ENCODE measurements at places on chromosomes 13 and 19. TPM values are rescaled to one million over a fixed set of nuclear protein-coding genes. Genes with fewer than 3 reads are reported as not detected.

DNA sequence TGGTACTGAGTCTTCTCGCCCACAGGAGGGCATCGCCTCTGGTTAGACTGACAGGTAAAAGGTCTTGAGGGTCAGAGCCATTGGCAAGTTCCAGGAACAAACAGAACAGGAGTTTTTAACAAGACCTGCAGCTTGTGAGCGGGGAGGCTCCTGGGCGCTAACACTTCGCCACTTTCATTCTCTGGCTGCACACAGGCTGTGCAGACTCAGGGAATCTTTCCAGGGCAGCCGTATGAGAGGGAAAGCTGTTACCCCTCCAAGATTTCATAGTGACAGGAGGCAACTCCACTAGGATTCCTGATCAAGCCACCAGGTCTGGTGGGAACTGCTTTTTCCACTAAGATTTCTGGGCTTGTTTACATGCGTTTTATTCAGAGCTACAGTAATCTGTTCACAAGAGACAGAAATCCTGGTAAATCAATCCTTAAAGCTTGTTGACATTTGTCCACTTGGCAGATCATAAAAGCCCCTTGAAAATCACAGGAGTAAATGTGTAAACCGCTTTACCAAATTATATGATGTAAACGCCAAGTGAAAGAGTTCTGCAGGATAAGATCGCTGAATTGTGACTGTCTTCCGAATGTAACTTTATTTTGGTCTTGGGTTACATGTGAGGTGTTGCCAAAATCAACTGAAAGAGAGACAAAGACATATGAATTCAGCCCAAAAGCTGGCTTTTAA lies 190.6 kb downstream of the MZT1 start:
- no peak for DNase-seq

DNA sequence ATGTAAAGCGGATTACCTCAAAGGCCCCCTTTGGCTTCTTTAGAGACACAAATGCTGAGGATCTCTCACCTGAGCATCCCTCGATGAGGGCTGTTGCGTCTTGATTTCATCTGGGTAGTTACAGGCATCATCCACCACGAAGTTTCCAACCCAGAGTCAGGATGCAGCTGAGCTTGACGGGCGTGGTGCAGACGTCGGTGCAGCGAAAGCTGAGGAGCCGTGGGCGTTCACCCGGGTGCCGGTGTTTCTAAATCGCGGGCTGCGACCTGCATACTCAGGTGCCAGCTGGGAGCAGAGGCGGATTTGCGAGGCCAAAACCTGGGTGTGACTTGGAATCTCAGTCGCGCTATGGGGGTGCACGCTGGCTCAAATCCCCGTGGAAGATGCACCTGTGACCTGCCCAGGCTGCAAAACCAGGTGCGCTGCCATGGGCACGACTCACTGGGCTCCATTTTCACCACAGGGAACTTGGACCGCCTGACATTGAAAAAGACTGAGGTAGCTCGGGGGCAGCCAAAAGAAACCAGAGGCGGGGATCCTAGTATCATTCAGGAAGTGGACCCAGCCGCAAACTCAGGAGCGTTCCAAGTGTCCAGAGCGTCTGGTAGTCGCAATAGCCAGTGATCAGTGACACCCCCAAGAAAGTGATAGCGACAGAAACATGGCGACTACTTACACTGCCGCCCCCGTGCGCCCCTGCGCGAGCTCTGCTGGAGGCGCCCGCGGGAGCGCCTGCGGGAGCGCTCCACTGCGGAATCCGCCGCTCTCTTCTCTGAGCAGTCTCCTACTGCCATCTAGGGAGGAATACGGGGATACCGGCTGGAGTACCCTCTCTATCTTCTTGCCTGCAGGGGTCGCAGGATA lies 36.4 kb upstream of the IGFL4 start:
- DNase-seq: peak; percentile 81

DNA sequence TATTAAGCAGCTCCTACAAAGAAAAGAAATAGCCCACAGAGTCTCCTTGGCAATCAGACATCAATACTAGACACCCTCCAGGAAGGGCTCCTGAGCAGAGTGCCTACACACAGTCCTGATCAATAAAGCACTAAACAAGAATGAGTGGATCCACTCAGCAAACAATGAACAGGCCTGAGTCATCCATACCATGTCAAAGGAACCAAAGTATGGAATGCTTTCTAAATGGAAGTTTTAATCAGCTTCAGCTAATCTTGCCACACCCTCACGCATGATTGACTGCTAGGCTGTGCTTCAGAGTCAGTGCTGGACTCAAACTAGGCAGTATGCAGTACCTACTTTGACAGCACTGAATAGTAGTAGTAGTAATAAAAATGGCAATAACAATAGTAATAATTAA lies 392.7 kb upstream of the HTR2A start:
- peak; percentile 92 for DNase-seq

DNA sequence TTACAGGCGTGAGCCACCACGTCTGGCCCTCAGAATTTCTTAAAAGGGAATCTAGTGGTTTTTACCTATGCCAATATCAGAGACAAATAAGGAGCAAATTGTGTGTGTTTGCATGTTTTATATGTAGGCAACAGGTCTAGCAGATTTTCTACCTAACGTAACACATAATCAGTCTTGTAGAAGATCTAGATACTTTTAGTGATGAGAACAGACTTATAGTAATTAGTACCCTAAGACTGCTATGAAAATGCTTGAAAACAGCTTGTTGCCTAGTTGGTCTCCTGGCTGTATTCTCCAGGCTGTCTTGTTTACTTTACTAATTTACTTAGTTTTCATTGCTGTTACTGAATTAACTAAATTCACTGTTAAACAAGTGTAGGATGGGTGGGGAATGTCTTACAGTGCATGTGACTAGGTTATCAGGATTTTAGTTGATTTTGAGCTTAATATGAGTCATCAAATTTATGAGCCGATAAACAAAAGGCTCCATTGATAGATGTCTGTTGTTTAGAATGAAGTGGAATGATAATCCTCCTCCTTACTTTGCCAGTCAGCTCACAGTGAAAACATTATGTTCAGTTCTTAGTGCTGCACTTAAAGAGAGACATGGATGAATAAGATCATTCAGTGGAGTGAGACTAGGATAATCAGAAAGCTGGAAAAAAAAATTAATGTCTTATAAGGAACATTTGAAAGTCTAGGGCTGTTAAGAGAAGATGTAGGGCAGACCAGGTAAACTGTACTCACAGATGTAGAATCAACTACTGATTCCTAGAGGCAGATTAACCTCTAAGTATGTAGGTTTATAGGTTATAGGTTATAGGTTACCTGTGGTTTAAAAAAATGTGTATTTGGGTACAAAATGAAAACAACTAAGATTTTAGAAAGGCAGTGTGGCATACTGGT lies 22.4 kb downstream of the GTF2F2 start:
- peak; percentile 67 for DNase-seq

Gene OR10H1
- not detected for total RNA-seq

DNA sequence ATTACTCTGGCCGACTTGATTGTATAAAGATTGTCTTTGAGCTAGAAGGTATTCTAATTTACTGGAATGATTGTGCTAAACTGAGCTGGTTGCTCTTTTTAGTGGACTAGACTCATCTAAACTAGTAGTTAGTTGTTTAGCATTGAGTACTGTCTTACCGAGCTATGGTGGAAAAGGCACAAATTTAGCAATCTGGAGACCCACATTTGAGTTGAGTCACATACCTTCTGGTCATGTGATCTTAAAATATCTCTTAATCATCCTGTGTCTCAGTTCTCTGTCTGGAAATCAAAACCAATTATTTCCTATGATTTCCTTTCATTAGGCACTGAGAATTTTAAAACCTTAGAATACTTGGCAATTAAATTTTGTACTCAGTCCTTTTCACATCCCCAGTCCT lies 349.5 kb downstream of the IRS2 start:
- no peak for DNase-seq

Gene ZNF565
- total RNA-seq: 3.1 TPM

GRCh38 chr19:28487999-28488398 lies 725.0 kb downstream of the UQCRFS1 start:
- no peak for DNase-seq

DNA sequence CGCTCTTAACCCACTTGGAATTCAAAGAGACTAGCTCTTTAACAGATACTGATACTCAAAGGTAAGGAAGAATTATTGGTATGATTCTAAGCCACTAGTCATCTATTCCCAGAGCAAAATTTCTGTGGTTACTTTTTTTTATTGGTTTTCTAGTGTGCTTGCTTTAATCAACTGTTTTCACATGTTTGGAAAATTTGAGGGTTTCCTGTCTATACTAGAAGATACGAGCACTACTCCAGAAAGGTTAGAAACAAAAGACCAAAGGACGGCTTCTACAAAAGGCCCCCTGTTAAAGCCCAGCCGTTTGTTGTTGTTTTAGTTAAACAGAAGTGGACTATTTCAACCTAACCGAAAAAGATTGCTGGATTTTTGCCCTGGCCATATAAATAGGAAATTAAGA lies 18.5 kb upstream of the LPAR6 start:
- DNase-seq: no peak

Gene CYP2S1
- 8.6 TPM for total RNA-seq

Gene MBD3L3
- total RNA-seq: not detected

Gene CAPN12
- 5.5 TPM for total RNA-seq

DNA sequence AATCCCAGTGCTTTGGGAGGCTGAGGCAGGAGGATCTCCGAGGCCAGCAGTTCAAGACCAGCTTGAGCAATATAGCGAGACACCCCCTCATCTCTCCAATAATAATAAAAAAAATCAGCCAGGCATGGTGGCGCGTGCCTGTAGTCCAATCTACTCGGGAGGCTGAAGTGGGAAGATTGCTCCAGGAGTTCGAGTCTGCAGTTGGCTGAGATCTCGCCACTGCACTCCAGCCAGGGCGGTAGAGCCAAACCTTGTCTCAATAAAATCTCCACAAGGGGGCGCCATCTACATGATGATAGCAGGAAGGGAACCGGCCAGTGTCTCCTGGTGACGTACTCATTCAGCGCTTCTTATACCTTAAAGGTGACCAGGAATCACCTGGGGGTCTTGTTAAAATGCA lies 13.6 kb upstream of the C5AR1 start:
- peak; percentile 87 for DNase-seq

GRCh38 chr13:20441056-20441455 lies 84.6 kb downstream of the CRYL1 start:
- DNase-seq: no peak

GRCh38 chr13:82766732-82767321 lies 1115.4 kb downstream of the SLITRK1 start:
- no peak for DNase-seq

DNA sequence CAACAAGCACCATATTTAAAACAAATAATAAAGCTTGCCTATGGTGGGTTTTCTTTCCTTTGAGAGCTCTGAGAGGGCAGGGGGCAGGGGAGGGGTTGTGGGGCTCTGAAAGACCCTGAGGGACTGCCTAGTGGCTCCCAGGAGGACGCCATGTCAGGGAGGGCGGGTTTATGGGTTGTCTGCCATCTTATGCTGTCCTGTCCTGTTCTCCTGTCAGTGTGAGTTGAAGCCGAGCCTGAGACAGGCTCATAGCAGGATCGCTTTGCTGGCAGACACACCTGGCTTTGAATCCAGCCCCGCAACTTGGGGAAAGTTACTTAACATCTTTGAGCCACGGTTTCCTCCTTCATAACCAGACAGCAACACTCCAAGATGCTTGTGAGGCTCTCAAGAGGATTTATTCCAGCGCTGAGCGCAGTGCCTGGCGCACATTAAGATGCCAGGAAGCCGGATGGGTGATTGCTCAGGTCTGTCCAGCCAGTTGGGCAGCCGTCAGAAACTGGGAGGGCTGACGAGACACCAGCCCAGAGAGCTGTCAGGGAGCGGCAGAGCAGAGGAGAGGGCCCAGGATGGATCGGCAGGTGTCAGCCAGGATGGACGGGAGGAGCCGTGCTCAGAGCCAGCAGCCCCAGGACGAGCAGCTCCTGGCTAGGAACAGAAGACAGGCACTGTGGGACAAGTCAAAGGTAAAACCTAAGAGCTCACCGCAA lies 36.8 kb upstream of the C1QTNF9 start:
- no peak for DNase-seq

Gene PRDX2
- 746 TPM for total RNA-seq

Gene TUBB4A
- total RNA-seq: 6.0 TPM

DNA sequence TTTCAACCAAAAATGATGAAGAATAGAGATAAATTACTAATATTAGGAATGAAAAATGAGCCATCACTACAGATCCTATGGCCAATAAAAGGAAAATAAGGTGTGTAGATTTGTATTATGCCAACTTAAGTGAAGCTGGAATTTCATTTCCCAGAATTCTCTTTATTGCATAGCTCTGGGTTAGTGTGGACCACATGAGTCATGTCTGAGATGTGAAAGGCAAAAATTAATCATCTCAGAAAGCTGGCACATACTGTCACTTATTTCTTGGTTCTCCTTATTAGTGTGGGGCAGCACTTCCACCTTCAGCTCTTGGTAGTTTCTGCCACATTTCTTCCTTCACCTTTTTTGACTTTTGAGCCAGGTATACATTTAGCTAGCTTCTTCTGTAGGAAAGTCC lies 82.6 kb downstream of the KATNAL1 start:
- DNase-seq: peak; percentile 57

- no peak for DNase-seq
These were observed 92.5 kb downstream of the TUBGCP3 start for GRCh38 chr13:112495465-112495864.

Gene ACTL9
- not detected for total RNA-seq

Gene TMEM145
- 0.29 TPM for total RNA-seq

Gene VAV1
- 3.2 TPM for total RNA-seq

DNA sequence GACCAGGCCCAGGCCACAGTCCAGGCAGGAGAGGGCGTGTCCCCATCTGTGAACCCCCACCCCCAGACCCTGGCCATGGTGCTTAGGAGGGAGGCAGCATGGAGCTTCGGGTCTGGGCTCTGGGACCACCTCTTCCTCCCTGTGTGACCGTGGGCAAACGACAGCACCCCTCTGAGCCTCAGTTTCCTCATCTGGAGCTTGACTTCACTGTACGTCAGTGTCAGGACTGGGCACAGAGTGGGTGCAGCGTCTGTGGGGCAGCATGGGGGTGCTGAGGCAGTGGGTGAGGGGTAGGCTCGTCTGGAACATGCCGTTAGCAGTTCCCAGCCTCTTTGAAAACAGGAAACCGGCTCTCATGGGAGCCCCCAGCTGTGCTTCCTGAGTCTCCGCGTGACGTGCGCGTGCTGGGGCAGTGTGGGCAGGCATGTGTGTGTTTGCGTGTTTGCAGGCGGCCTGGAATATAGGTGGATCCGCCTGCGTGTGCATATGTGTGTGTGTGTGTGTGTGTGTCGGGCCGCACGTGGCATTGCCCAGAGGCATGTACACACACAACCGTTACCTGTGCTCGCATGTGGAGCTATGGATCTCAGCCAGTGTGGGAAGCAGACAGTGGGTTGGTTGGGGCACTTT lies 15.8 kb downstream of the ARRDC2 start:
- DNase-seq: no peak

GRCh38 chr13:99724633-99725517 lies 223.6 kb downstream of the TM9SF2 start:
- no peak for DNase-seq

- no peak for DNase-seq
These were observed 34.6 kb downstream of the CRTC1 start for GRCh38 chr19:18718015-18718526.

- no peak for DNase-seq
These were observed 32.2 kb downstream of the MTRF1 start for GRCh38 chr13:41231025-41231677.

GRCh38 chr13:95800436-95800835 lies 123.5 kb downstream of the DNAJC3 start:
- DNase-seq: no peak

Gene C2CD4C
- total RNA-seq: 0.29 TPM

Gene ITGBL1
- total RNA-seq: 37.1 TPM

Gene TLE2
- 7.7 TPM for total RNA-seq

Gene FFAR1
- total RNA-seq: not detected

Gene SGCG
- not detected for total RNA-seq

Gene ONECUT3
- 1.4 TPM for total RNA-seq

Gene ATP4B
- not detected for total RNA-seq

All from PC-3 (cell line).